ENCODE measurements at places on chromosomes 7 and 10.
A peak's percentile ranks its signal among the peaks of the same experiment; 100 is the strongest.

DNA sequence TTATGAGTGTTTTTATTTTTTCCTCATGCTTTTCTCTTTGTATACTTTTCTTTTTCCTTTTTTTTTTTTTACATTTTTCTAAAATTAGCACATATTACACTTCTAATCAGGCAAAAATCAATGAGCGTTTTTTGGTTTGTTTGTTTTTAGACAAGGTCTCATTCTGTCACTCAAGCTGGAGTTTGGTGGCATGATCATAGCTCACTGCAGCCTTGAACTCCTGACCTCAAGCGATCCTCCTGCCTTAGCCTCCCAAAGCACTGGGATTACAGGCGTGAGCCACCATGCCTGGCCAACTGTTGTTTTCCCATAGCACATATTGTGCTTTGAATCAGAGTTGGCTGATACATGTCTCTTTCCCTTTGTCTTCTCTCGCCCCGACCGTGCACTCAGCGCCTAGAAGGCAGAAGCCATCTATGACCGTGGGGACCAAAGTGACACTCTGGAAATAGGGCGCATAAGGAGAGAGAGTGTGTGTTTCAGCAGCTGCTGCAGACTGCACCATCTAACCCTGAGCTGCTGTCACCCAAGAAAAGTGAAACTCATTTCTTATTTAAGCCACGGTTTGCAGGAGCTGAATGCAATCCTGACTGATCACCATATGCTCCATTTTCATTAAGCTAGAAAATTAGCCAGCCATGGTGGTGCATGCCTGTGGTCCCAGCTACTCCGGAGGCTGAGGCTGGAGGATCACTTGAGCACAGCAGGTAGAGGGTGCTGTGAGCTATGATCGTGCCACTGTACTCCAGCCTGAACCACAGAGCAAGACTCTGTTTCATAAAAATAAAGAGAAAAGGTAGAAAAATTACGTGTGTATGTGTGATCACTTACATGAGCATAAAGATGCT is 41.4 kb upstream of the GTF2I start:
- no peak for DNase-seq

GRCh38 chr10:59381687-59382086 is 19.3 kb upstream of the FAM13C start:
- DNase-seq: no peak

- no peak for DNase-seq
Observed at GRCh38 chr10:80491251-80492102, 37.4 kb downstream of the TSPAN14 start.

DNA sequence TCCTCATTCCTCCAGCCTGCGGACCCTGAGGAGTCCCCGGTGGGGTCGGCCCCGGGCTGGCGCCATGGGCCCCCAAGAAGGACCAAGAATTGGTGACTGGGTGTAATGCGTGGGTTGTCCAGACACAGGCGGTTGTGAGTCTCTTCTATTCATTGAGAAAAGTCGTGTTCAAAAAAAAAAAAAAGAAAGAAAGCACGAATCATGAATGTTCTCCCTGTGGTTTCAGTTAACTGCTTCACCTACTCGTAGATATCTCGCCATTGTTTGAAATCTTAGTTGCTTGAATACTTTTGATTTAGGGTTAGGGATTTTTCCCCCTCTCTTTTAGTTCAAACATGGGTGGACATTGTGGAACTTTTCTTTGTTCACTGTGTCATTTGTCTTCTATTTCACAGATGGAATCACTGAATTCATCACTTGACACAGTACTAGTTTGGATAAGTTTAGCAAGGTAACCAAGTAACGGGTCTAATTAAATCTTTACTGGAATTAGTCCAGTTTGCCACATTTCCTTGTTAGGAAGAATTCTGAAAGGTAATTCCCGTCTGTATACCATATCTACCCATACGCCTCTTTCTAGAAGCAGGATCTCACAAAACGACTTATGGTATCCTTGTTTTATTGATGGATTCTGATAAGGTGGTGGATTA is 775 bp downstream of the STARD3NL start:
- DNase-seq: peak; percentile 47

DNA sequence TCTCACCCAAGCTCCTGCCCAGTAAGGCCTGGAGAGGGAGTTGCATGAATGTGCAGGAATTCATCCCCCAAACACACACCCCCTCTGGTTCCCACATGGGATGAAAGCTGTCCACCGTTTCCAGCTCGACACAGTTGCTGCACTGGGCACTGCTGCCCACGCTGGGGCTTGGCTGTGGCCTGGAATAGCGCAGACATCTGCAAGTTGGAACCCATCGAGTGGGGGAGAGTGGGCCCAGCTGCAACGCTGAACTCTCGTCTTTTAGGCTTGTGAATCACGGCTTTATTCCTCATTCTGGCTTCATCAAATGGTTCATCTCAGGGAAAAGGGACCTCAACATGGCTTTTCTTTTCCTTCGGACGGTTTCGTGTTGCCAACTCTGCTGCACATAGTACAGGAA is 264.7 kb downstream of the DNAJB6 start:
- DNase-seq: no peak

DNA sequence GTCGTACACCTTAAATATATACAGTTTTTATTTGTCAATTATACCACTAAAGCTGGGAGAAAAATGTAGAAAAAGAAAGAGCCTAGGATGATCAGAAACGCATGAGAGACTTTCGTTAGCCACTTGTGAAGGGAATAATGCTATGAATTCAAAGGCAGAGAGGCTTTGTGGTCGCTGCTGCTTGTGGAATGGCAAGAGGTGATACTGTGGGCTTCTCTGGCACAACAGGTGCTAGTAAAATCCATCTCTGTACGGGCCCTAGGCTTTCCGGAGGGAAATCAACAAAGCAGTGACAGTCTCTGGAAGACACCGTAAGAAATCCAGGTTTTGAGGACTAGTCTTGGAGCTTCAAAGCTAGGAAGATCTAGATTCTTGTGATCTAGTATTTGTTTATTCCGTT is 52.6 kb downstream of the LRRC72 start:
- DNase-seq: no peak

DNA sequence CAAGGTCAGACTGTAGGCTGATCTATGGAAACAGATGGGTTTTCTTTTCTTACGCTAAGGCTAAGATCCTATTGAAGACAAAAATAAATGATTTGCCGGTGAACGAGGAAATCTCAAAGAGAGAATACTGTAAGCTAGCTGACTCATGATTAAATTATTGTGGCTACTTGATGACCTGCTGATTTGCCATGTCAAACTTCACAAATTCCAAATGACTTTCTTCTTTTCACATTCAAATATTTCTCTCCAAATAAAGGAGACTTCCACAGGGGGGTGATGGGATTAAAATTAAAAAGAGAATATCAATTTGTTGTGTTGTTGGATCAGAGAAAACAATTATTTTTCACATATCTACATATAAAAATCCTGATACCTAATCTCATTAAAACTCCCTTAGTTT is 860.6 kb upstream of the ZWINT start:
- DNase-seq: no peak

GRCh38 chr7:155336812-155337602 is 39.3 kb downstream of the INSIG1 start:
- DNase-seq: no peak

DNA sequence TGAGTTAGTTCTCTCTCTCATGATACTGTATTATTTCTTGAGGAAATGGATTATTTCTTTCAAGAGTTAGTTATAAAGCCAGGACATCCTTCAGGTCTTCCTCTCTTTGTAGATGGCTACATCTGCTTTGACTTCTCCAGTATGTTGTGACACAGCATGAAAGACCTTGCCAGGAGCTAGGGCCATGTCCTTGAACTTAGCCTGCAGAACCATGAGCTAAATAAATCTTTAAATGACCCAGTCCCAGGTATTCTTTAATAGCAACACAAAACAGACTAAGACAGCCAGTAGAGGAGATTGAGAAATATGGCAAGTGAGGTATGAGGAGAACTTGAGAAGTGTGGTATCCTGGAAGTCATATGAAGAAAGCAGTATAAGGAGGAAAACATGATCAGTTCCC is 214.9 kb upstream of the PPP1R3A start:
- DNase-seq: no peak

GRCh38 chr7:47817917-47818316 is 130.3 kb downstream of the PKD1L1 start:
- peak; percentile 67 for DNase-seq

DNA sequence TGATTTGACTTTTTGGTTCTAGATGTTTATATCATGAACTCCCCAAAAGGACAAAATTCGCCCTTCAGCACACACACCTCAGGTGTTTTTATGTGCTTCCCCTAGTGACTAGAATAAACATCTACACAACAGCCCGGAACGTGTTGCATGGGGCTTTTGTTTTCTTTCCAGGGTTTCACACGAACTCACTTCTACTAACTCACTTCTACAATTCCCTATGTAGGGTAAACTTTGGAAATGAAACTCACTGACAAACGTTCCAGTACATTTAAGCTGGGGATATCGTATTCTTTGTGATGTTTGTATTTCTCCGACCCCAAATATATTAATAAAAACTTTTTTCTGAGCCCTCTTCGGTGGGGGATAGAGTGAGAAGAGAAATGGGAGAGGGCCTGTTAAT is 1.4 kb downstream of the TRA2A start:
- peak; percentile 44 for DNase-seq
